ENCODE measurements at places on chromosomes 11 and 22. TPM values are rescaled to one million over a fixed set of nuclear protein-coding genes. Genes with fewer than 3 reads are reported as not detected.

The RASD2 gene
- 2.0 TPM for polyA plus RNA-seq

The MRGPRF gene
- 26.0 TPM for polyA plus RNA-seq

The APOBEC3A gene
- not detected for polyA plus RNA-seq

The MMP20 gene
- polyA plus RNA-seq: not detected

The THRSP gene
- 0.22 TPM for polyA plus RNA-seq

The LRRC10B gene
- 1.0 TPM for polyA plus RNA-seq

The TSPAN18 gene
- 56.7 TPM for polyA plus RNA-seq

The TYMP gene
- polyA plus RNA-seq: 1.1 TPM

The SPI1 gene
- polyA plus RNA-seq: 3.7 TPM

The TREH gene
- polyA plus RNA-seq: 0.86 TPM

The UBASH3B gene
- polyA plus RNA-seq: 7.6 TPM

The KCNE3 gene
- 30.1 TPM for polyA plus RNA-seq

The OR5D16 gene
- polyA plus RNA-seq: not detected

The SLC6A5 gene
- polyA plus RNA-seq: 0.14 TPM

The ME3 gene
- 32.4 TPM for polyA plus RNA-seq

The CDC45 gene
- polyA plus RNA-seq: 17.1 TPM

The C11orf91 gene
- polyA plus RNA-seq: not detected

The UBQLNL gene
- 0.34 TPM for polyA plus RNA-seq

The SPECC1L gene
- polyA plus RNA-seq: 56.0 TPM

The ABCC8 gene
- polyA plus RNA-seq: 1.00 TPM

The TRPM5 gene
- polyA plus RNA-seq: 3.1 TPM

The SCGB1D2 gene
- 2.5 TPM for polyA plus RNA-seq

The DNAJB7 gene
- polyA plus RNA-seq: 0.46 TPM

The VEGFB gene
- 94.3 TPM for polyA plus RNA-seq

The LRP5 gene
- 43.7 TPM for polyA plus RNA-seq

The PARVA gene
- polyA plus RNA-seq: 126 TPM

The OR51B6 gene
- not detected for polyA plus RNA-seq

The MFNG gene
- 10.6 TPM for polyA plus RNA-seq

The ANO5 gene
- 4.2 TPM for polyA plus RNA-seq

The FGF4 gene
- polyA plus RNA-seq: not detected

The GDPD4 gene
- 0.49 TPM for polyA plus RNA-seq

The HEPN1 gene
- polyA plus RNA-seq: 1.3 TPM

The RAB36 gene
- polyA plus RNA-seq: 15.9 TPM

The C22orf42 gene
- not detected for polyA plus RNA-seq

The YPEL1 gene
- polyA plus RNA-seq: 15.3 TPM

The NNMT gene
- 0.72 TPM for polyA plus RNA-seq

The KBTBD3 gene
- 12.4 TPM for polyA plus RNA-seq

The APBB1 gene
- 64.6 TPM for polyA plus RNA-seq

The TSKU gene
- polyA plus RNA-seq: 24.0 TPM

The CALCB gene
- polyA plus RNA-seq: 4.2 TPM

The FOLR1 gene
- 49.7 TPM for polyA plus RNA-seq

The OR52E8 gene
- not detected for polyA plus RNA-seq

The TRPT1 gene
- polyA plus RNA-seq: 45.1 TPM

The TRIM64C gene
- not detected for polyA plus RNA-seq

The OOSP1 gene
- 0.26 TPM for polyA plus RNA-seq

The EHF gene
- 18.0 TPM for polyA plus RNA-seq

The OR8K5 gene
- polyA plus RNA-seq: not detected
